Left renal pelvis (tissue), 4 donors: ENCODE measurements at places on chromosomes 6 and 20. TPM values are rescaled to one million over a fixed set of nuclear protein-coding genes. Genes with fewer than 3 reads are reported as not detected.

DNA sequence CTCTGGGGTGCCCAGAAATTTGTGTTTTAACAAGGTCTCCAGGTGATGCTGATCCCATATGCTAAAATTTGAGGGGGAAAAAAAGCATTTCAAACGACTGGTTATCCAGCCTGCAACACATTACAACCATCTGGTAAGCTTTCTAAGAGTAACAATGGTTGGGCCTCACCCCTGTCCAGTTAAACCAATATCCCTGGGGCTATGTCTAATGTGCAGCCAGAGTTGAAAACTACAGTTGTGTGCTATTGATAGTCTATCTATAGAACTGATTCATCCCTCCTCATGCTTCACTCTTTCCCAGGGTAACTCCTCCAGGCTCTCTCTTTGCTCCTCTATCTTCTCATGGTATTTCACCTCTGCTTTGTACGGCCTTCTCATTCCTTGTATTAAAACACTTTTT lies 458.3 kb downstream of the MMUT start:
- no peak for DNase-seq

DNA sequence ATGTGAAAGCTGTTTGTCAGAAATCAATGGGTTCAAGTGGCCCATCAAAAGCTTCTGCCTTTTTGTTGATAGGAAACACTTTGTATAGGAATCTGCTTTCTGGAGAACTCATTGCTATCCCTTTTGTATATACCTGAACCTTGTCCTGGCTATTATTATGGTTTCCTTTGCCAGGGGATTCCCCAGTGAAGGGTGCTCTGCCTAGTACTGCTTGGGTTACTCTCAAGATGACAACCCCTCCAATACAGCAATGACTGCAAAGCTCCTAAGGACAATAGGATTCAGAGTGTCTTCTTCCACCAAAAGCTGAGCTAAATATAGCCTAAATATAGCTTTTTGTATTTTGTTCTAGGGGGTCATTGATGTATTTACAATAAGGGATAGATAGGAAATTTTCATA lies 54.0 kb upstream of the PTPRK start:
- no peak for DNase-seq

DNA sequence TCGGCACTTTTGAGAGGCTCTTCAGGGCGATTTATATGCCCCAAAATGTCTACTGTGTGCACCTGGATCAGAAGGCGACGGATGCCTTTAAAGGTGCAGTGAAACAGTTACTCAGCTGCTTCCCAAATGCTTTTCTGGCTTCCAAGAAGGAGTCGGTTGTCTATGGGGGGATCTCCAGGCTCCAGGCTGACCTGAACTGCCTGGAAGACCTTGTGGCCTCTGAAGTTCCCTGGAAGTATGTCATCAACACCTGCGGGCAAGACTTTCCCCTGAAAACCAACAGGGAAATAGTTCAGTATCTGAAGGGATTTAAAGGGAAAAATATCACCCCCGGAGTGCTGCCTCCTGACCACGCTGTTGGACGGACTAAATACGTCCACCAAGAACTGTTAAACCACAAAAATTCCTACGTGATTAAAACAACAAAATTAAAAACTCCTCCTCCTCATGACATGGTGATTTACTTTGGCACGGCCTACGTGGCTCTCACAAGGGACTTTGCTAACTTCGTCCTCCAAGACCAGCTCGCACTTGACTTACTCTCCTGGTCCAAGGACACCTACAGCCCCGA lies 8.2 kb downstream of the GCNT2 start:
- DNase-seq: no peak

DNA sequence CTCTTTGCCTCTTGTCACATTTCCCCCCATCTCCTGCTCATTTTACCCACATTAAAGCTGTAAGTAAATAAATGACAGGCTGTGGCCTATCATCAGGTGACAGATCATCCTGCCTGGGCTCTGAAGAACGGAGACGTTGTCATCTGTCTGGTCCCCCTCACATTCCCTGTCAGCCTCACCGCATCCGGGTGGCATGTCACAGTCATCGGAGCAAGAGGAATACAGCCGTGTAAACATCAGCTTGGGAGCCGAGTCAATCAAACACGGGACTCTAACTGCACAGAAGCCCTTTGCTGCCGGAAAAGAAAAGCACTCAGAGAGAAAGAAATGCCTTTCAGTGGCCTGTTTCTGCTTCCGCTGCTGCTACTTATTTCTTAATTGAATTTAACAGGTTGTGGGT lies 371.9 kb upstream of the ID4 start:
- DNase-seq: peak; percentile 27

- no peak for DNase-seq
Observed at GRCh38 chr6:7115543-7116231, 7.9 kb downstream of the RREB1 start.

- DNase-seq: no peak
Observed at GRCh38 chr6:128598571-128598970, 78.2 kb upstream of the PTPRK start.

DNA sequence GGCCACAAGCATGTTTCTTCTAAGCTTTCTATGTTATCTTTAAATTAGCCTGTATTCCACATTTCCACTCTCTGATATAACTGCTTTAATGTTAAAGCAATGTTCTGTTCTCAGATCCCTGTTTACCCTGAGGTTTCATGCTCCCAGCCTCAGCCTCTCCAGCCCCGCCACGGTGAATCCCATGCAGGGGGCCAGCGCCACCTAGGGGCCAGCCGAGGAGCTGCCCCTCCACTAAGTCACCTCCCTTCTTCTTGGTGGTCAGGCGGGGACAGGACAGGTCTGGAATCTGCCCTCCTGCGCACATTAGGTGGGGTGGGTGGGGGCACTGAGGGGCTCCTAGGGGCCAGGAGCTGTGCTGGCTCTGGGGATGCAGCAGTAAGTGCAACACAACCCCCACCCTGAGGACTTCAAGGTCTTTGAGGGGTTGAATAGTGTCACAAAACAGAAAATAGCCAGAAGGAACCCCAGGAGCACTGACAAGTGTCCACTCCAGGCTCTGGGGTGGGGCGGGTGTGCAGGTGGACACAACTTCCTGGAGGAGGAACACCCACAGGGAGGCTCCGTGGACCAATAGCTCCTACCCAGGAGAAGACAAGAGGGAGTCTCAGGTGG lies 61.6 kb downstream of the RAB44 start:
- DNase-seq: no peak

- DNase-seq: no peak
Observed at GRCh38 chr20:31833931-31834521, 11.4 kb downstream of the FOXS1 start.

GRCh38 chr6:134830194-134830593 lies 119.7 kb downstream of the ALDH8A1 start:
- DNase-seq: no peak

GRCh38 chr20:51800060-51800871 lies 2.1 kb downstream of the SALL4 start:
- no peak for DNase-seq

The ZBTB24 gene
- polyA plus RNA-seq: 5.4 TPM

The PPP1R3G gene
- 2.2 TPM for polyA plus RNA-seq

The IMPG1 gene
- polyA plus RNA-seq: 3.7 TPM

The CD24 gene
- polyA plus RNA-seq: 63.4 TPM

The CLPSL2 gene
- not detected for polyA plus RNA-seq
